MV-4-11 (cell line): ENCODE measurements at places on chromosomes 2 and 18.
A peak's percentile ranks its signal among the peaks of the same experiment; 100 is the strongest.

DNA sequence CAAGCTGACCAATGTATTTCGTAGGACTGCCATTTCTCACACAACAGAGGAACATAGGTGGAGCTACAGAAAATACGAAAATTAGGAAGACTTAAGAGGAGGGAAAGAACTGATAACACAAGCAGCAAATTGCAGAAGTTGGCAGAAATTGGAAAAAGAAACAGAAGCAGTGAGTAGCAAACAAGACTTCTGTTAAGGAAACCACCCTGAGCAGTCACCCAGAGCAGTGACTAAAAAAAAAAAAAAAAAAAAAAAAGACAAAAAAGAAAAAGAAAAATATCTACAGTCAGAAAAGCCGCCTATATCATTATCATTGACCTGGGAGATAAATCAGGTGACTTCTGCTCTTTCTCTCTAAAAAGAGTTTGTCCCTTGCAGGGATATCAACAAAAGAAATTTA is 21.4 kb downstream of the STK17B start:
- peak; percentile 66 for DNase-seq

DNA sequence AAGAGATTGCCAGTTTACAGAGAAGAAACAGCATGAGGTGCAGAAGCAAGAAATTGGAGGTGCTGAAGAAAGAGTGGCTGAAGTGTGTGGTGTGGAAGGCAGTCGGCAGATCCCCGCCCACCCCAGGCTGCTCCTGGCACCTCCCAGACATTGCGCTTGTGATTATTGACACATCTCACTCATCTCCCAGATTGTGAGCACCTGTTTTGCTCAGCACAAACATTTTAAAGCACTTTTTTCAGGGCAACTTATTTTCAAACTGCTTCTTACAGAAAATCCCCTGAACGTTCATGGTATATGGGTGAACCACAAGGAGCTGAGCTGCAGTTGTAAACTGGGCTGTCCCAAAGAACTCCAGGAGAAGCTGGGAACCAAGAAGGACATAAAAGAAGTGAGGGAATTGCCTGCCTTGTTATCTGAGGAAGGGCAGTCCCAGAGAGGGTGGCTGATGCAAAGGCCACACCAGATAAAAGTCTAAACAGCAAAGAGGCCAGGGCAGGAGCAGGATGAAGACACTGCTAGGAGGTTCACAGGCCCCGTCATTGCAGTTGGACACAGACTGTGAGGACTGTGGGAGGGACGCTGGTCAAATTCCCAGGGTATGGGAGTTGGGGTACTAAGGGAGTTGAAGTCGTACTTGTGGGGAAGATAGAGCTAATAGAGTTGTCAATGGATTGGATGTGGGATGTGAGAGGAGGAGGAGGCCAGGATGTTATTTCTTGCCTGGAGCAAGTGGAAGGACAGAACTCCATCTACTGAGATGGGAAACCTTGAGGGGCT is 65.1 kb downstream of the INPP4A start:
- no peak for DNase-seq

GRCh38 chr18:3689091-3689490 is 239.1 kb downstream of the TGIF1 start:
- DNase-seq: no peak

DNA sequence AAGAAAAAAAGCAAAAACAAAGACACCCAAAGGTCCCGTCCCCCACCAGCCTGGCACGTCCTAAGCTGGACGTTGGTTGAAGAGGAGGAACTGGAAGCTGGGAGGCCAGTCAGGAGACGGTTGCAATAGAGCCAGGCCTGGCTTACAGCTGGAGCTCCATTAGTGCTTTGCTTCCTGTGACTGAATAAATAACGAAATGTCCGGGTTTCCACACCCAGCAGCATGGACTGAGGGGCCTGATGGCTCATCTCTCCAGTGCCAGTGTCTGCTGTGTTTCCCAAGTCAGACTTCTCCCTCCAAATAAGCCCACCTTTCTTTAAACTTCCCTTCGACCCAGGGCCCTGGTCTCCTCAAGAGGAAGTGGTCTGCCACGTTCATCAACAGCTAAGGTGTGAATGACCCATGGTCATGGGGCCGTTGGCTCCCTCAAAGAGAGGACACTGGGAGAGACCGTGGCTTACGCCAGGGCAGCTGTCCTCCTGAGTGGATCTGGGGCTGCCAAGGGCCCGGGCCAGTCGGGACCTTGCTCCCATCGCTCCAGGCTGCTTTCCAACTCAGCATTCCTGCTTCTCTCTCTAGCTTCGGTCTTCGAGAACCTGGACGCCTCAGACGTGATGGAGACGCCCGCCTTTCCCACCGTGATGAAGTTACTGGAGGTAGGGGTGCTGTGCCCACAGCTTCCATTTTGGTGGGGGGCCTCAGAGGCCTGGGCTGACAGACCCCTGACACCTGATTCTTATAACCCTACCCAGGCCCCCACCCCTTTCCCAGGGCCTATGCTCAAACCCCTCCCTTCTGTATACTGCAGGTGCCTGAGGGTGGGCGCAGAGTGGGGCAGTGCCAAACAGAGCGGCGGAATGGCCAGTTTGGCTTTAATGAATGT is 44.9 kb downstream of the MYO7B start:
- DNase-seq: peak; percentile 80

DNA sequence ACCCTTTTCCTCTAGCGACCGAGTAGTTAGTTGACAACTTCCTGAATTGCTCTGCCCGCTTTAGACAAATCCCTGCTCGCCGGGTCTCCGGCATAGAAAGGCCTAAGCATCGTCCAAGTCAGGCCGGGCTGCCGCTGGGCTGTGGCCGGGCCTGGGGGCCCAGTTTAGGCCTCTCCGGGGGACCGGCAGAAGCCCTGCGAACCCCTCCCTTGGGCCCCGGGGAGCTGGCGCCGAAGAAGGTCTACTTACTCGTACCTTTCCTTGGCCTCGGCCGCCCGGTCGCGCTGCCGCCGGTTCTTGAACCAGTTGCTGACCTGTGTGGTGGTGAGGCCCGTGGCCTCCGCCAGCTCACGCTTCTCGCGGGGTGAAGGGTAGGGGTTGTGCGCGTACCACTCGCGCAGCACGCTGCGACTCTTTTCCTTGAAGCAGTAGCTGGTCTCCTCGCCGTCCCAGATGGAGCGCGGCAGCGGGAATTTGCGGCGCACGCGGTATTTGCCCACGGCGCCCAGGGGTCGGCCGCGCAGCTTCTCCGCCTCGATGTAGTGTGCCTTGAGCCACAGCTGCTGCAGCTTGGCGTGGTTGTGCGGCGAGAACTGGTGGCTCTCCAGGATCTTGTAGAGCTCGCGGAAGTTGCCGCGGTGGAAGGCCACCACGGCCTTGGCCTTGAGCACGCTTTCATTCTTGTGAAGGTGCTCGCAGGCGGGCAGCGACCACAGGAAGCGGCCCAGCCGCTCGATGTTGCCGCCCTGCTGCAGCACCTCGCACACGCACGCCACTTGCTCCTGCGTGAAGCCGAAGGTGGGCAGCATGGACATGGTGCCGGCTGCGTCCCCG is 739 bp downstream of the SIX2 start:
- DNase-seq: no peak

- DNase-seq: no peak
These were observed 119.2 kb upstream of the ACVR1C start for GRCh38 chr2:157747695-157748370.

DNA sequence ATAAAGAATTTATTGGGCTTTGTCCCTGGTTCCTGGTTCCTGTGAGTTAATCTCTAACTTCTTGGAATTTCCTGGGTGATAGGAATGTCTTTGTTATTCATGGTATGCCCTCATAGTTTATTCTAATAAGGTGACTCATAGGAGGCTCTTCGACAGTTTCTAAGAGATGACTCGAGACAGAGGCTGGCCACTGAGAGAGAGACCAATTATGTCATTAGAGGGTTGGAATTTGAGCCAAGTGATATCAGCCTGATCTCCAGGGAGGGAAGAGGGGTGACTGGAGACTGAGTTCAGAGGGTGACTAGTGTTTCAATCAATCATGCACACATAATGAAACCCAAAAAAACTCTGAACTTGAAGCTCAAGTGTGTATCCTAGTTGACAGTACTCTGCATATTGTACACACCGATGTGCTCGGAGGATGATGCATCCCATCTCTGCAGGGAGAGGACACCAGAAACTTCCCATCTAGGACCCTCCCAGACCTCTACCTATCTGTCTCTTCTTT is 185.7 kb downstream of the MTCL1 start:
- DNase-seq: no peak

- peak; percentile 15 for DNase-seq
These were observed 839.9 kb downstream of the BCL11A start for GRCh38 chr2:59713577-59713976.

DNA sequence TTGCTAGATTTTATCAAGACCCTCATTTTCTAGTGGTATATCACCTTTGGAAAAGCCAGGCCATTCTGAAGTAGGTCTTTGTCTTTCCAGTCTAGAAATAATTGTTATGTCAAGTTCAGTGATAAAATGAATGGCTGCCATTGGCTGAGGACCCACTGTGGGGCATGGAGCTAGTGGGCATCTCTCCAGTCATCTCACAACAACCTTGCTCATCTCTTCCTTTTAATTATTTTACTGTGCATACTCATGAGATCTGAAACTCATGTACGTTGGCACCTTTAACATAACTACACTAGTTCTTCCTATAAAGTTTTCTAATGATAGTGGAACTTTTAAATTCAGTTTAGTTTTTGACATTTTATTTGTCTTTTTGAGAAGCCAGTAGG is 240.9 kb downstream of the SLC8A1 start:
- no peak for DNase-seq

DNA sequence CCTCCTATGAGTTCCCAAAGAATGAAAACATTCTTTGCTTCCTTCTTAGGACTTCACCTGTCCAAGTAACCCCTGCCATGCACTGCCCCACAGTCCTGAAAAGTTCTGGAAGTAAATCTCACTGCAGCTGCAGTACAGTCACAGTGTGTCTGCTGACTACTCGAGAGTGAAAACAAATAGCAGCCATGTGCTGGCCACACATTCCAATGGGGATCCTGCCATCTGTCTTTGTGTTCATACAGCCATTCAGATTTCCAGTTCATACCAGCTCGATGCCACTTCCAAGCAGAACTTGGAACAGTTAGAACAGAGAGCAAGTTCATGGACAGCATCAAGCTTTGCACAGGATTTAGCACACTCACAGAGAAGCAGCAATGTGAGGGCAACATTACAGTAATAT is 629.9 kb upstream of the ACVR2A start:
- DNase-seq: no peak

DNA sequence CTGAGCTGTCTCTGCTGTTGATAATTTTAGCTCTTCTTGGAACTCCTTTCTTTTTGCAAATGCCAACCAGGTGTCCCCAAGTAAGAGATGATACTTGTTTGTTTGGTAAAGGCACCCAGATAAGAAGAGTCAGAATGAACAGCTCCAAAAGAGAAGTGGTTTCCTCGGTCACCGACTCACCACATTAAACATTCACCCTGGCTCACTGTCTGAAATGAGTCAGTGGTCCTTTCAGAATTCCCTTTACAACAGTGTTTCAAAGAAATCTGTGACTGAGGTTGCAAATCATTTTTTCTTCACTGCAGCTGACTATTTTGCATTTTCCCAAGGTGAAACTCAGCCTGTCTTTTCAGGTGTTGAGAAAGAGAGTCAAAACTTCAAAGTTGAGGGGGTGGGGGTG is 16.2 kb upstream of the CXCR4 start:
- peak; percentile 68 for DNase-seq

GRCh38 chr2:211494536-211494935 is 938.1 kb downstream of the CPS1 start:
- DNase-seq: no peak

DNA sequence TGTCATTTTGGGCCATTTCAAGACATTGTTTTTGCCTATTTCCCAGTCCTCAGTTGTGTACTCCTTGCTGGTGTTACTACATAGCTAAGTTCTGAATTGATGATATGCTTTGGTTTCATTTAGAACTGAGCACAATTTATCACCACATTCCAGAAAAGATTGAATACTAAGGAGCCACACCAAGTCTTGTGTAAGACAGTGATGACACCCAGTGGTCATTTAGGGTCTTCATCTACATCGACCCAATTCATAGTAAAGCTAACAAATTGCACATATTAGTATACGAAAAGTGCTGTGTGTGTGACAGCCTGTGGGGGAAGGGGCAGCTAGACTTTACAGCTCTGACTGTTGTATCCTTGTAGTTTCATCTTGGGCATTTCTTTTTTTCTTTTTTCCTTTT is 10.9 kb upstream of the DLX2 start:
- peak; percentile 17 for DNase-seq

- DNase-seq: no peak
These were observed 113.0 kb upstream of the CDCA7 start for GRCh38 chr2:173241643-173242042.

DNA sequence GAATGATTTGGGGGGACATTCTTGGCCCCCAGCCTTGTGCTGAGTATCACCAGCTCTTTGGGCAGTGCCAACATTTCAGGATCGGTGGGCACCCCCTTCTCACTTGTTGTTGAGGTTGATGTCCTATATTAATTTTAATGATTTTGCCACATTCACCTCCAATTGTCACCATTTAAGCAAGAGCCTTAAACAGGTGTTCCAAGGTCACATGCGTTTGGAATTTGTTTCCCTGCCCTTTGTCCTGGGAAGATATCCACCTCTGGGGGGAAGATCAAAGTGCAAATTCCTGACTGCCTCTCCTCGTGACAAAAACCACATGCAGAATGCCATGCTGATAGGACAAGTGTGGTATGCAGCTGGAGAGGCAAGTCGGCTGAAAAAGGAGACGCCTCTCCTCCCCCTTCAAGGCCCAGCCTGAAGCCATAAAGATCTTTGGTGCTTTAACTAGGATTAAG is 72.5 kb upstream of the ID2 start:
- DNase-seq: no peak

GRCh38 chr2:211741966-211742365 is 796.6 kb downstream of the ERBB4 start:
- DNase-seq: no peak

DNA sequence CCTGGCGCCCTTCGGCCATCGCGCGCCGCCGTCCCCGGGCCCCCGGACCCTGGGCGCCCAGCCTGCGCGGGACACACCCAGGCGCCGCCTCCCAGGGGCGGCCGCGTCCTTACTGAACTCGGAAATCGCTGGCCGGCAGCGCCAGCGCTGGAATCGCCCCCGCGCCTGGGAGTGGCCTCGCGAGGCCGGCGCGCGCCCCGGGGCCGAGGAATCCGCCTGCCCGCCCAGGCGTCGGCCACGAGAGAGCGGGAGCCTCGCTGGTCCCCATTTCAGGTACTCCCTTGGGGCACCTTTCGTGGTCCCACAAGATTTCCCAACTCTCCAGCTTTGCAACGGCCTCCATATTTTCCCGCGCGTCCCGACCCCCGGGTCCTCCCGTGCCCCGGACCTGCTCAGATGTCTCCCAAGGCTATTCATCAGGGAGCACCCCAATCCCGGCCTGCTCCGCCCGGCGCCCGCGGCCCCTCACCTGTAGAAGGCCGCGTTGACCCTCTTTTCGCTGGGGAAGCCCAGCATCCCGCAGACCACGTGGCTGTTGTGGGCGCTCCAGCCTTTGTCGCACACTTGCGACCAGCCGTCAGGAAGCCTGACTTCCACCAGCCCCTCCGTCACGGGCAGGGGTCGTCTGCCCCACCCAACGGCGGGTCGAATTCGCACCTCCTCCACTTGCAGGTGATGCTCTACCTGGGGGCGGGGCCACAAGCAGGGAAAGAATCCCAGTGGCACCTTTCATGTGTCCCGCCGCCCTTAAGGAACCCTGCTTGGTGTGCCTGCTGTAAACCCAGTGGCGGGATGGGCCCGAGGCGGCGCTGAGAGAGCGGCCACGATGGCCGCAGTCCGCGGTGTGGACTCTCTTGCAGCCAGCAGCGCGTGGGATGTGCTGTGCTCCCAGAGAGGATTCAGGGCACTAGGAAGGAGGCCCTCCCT is 4.6 kb downstream of the LOXL3 start:
- peak; percentile 24 for DNase-seq
